Upper lobe of right lung (tissue), 1 donor: ENCODE measurements at places on chromosomes 6 and 20. TPM values are rescaled to one million over a fixed set of nuclear protein-coding genes. Genes with fewer than 3 reads are reported as not detected.

The OOEP gene
- total RNA-seq, result 1.2 TPM

The ZC2HC1B gene
- not detected for total RNA-seq

GRCh38 chr6:138638604-138639003, 135.0 kb upstream of the CCDC28A start:
- no peak for DNase-seq

- DNase-seq, result peak; percentile 93
Measured at GRCh38 chr20:34872622-34873224, at the start of gene GGT7. Gene GGT7 (minus strand): TSS chr20:34872856. CDS start chr20:34872815, 41 bp downstream.

The PPP1R16B gene
- 22.1 TPM for total RNA-seq

The FERMT1 gene
- total RNA-seq, result 2.4 TPM
